Colonic mucosa (tissue), 4 donors: ENCODE measurements at places on chromosomes 12 and 14.

DNA sequence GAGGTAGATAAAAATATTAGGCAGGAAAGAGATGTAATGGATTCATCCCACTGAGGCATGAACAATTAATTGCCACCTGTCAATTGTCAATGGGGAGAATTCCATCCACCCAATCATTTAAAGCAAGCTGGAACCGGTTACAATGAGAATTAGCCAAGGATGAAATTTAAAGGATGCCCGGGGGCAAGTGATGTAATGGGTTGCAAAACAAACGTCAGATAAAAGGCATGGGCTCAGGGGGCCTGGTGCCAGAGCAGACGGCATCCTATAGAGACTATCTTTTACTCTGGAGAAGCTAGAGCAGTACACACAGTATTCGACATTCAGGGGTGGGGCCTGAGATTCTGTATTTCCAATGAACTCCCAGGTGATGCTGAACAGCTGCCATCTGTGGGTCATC, 80.5 kb upstream of the ZFP36L1 start:
- H3K36me3 ChIP-seq, result no peaks in the 10 kb centered on the region
- H3K4me3 ChIP-seq, result no peak overlapping the region
- no peaks in the 10 kb centered on the region for H3K4me1 ChIP-seq
- H3K27ac ChIP-seq, result no peak overlapping the region
- H3K27me3 ChIP-seq, result no peaks in the 10 kb centered on the region

DNA sequence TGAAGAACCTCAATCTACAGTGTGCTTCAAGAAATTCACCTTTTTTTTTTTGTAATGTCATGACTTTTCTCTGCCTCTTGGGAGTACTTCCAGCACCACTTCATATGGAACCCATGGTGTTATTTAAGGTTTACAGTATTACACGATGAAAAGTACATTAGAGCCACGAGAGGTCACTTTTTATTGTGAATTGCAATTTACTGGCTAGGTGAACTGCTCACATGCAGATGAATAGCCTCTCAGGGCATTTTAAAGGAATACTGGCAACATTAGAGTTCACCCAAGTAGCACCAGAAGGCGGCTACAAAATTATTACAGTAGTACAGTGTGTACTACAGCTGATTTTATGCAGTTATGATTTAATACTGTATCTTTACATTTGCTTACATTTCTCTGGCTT, 99.1 kb upstream of the PPP4R3A start:
- H3K27ac ChIP-seq, result no peak overlapping the region
- no peaks in the 10 kb centered on the region for H3K36me3 ChIP-seq
- no peak for DNase-seq
- no peaks in the 10 kb centered on the region for H3K27me3 ChIP-seq
- no peaks in the 10 kb centered on the region for H3K4me1 ChIP-seq
- H3K4me3 ChIP-seq, result no peak overlapping the region

DNA sequence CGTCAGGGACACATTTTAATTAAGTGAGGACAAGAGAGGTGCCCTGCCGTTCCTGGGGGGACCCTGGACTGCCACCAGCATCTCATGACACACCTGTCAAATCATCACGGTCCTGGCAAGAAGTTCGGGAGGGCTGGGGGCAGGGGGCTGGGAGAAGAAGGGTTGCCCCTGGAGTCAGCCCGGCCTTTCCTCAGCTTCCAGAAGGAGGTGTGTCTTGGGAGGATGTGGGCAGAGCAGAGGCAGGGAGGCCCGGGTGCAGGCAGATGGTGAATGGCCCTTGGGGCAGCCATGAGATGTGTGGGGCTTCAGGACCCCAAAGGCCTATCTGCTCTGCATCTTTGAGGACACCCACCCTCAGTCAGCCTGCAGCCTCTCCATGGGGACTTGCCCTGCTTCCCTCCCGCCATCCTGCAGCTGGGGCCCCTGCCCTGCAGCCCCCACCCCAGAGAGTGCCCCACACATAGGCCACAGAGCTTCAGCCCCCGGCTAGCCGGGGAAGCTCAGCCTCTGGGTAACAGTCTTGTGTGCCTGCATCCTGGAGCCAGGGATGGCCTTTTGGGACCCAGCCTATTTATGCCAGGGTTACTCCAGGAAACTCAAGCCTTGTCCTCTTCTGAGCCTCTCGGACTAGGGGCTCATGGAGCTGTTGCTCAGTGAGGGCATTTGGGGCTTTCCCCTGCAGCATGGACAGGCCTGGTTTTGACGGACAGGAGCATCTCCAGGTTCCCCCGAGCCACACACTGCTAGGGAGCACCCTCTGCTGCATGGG, 178.5 kb downstream of the KIF26A start:
- H3K27ac ChIP-seq, result no peak overlapping the region
- no peaks in the 10 kb centered on the region for H3K27me3 ChIP-seq
- H3K36me3 ChIP-seq, result no peaks in the 10 kb centered on the region
- no peak overlapping the region for H3K4me3 ChIP-seq

- H3K27me3 ChIP-seq, result no peaks in the 10 kb centered on the region
- H3K36me3 ChIP-seq, result no peaks in the 10 kb centered on the region
- no peak overlapping the region for H3K4me3 ChIP-seq
- no peaks in the 10 kb centered on the region for H3K4me1 ChIP-seq
Measured at GRCh38 chr12:112798048-112798760, 6.7 kb downstream of the RPH3A start.

- no peaks in the 10 kb centered on the region for H3K36me3 ChIP-seq
- peak; percentile 6 for DNase-seq
- no peaks in the 10 kb centered on the region for H3K27me3 ChIP-seq
- no peak overlapping the region for H3K27ac ChIP-seq
- H3K4me3 ChIP-seq, result no peak overlapping the region
- H3K4me1 ChIP-seq, result peaks cover 8% of the 10 kb centered on the region
Measured at GRCh38 chr14:96162741-96163140, 41.9 kb upstream of the BDKRB2 start.

DNA sequence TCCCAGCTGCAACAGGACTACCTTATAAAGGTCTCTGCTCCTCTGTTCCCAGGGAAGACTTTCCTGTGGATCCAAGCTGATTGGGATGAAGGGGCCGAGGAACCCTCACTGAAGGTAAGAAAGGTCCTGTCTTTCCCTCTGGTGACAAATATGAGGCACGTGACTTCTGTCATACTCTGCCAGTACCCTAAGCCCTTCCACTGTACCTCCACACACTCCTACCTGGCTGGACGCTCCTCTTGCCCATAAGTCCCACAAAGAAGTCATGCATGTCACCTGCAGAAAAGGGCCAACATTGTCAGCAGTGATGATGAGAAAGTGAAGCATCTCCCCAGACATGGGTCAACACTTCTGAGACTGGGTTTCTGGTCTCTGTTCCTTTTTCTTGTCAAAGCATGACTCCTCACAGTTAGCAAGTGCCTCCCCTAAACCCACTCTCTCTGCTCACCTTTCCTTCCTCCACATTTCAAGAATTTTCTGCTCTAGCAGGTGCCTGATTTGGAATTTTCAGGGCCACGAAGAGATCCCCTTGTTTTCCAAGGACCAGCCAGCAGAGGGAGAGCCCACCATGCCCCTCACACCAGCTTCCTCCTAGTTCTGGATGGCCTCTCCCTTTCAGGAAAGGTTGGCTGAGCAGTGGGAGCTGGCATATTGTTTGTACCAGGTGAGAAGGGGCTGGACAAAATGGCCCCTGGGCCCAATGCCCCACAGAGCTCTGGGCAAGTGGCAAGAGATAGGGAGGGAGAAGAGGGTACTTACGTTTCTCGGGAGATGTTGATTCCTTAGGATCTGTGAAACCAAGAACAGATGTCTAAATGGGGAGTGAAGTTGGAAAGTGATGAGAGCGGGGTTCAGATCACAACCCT, 3.5 kb downstream of the TAC3 start:
- no peak overlapping the region for H3K27ac ChIP-seq
- no peaks in the 10 kb centered on the region for H3K36me3 ChIP-seq
- no peak overlapping the region for H3K4me3 ChIP-seq
- no peaks in the 10 kb centered on the region for H3K27me3 ChIP-seq
- no peak for DNase-seq

- no peak overlapping the region for H3K4me3 ChIP-seq
- no peaks in the 10 kb centered on the region for H3K27me3 ChIP-seq
- no peak for DNase-seq
- H3K36me3 ChIP-seq, result no peaks in the 10 kb centered on the region
- H3K4me1 ChIP-seq, result peaks cover 3% of the 10 kb centered on the region
- H3K27ac ChIP-seq, result no peak overlapping the region
Measured at GRCh38 chr12:6424866-6425265, 19.9 kb upstream of the CD27 start.
